Stomach (tissue), 19 donors: ENCODE measurements at places on chromosomes 6 and 20. TPM values are rescaled to one million over a fixed set of nuclear protein-coding genes. Genes with fewer than 3 reads are reported as not detected.

GRCh38 chr6:161115468-161115867 lies 123.9 kb downstream of the MAP3K4 start:
- DNase-seq, result no peak

DNA sequence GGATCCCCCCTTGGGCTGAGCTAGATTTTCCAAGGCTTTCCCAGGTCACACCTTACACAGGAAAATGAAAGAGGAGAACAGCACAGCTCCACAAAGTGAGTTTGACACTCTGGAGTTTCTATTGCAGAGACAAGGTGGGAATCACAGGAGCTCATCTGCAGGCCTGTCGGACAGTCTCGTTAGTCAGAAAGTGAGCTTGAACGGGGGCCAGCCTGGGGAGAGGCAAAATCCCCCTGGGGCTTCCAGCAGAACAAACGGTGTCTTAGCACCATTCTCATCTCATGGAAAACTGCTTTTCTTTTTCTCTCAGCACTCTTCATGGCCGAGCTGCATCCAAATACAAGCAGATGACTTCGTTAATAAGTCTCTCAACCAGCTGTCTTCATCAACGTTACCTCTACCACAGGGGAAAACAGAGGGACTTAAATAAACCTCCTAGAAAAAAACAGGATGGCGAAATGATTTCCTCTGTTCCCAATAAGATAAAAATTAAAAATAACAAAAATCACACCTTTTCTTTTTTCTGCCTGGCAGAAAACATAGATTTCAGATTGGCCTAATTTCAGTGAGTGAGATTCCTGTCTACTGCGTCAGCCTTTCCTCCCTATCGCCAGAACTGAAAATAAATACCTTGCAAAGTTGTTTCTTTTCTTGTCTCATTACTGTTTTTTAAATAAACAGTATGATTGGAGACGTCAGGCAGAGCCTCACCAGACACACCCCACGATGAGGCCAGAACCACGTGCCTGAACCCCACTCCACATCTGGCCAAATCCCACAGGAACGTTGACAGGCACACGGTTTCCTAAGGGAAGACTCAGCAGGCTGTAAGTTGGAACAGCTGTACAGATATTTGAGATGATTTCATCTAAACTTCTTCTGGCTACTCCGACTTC lies 219.0 kb downstream of the TTLL2 start:
- peak; percentile 75 for DNase-seq

- DNase-seq, result peak; percentile 32
These were observed 26.4 kb downstream of the LYRM2 start for GRCh38 chr6:89612121-89612520.

DNA sequence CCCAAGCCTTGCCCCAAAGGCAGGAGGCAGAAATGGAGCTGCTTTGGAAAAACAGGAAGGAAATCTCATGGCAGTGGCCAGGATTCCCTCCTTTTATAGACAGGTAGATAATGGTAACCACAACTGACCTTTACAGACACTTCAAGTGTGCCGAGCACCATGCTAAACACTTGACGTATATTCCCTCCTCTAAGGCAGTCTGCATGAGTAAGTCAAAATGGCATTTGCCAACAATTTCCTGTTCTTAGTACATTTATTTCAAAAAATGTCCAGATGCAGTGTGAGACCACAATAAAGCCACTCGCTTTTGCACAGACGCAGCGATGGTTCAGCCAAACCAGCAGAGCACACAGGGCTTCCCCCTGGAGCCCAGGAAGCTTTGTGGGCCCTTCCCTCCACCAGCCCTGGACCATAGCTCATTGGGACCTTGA lies 16.5 kb upstream of the GPR6 start:
- no peak for DNase-seq

FOXQ1 gene
- total RNA-seq, result 97.7 TPM

GRCh38 chr20:50369225-50370035 lies 140.8 kb upstream of the PTPN1 start:
- DNase-seq, result peak; percentile 93

DNA sequence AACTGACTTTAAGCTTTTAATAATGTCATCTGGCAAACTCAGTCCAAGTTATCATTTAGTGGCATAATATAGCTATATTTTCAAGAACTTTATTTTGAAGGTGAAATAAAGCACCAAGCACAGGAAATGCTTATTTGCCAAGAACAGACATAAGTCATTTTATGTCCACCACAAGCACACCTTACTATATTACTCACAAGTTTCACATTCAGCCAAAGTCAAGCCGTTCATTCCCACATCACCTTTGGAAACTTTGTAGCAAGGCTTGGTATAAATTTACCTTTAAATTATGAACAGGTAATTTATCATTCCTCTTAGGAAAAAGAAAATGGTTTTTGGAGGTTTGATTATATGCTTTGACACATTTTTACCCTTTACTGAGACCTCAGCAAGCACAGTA lies 236.8 kb upstream of the FKBP1C start:
- no peak for DNase-seq

TNFRSF21 gene
- 66.0 TPM for total RNA-seq

- DNase-seq, result no peak
These were observed 96.2 kb downstream of the ANKS1A start for GRCh38 chr6:34985236-34985635.

WFDC12 gene
- not detected for total RNA-seq

- DNase-seq, result no peak
These were observed 192.7 kb downstream of the ARHGAP18 start for GRCh38 chr6:129517288-129517687.

- DNase-seq, result peak; percentile 85
These were observed 2.7 kb downstream of the MYB start for GRCh38 chr6:135183532-135184440.

- no peak for DNase-seq
These were observed 176.0 kb upstream of the FOXQ1 start for GRCh38 chr6:1135726-1136414.

DNA sequence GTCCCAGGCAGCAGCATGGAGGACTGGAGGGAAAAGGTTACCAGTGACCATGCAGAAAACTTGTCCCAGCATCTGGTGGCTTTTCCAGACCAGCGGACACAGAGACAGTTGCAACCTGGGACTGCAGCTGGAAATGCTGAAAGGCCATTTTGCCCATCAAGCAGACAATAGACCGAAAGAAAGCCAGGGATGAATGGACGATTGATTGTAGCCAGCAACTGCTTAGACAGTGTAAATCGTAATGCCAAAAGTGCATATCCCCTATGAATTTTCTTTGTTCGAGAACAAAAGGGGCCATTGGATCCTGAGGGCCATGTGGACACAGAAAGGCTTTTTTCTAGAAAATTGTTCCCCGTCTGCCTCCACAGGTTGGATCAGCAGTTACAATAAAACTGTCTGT lies 115.7 kb downstream of the MBOAT1 start:
- no peak for DNase-seq

GRCh38 chr20:1327827-1328679 lies 886 bp downstream of the SDCBP2 start:
- DNase-seq, result no peak

DNA sequence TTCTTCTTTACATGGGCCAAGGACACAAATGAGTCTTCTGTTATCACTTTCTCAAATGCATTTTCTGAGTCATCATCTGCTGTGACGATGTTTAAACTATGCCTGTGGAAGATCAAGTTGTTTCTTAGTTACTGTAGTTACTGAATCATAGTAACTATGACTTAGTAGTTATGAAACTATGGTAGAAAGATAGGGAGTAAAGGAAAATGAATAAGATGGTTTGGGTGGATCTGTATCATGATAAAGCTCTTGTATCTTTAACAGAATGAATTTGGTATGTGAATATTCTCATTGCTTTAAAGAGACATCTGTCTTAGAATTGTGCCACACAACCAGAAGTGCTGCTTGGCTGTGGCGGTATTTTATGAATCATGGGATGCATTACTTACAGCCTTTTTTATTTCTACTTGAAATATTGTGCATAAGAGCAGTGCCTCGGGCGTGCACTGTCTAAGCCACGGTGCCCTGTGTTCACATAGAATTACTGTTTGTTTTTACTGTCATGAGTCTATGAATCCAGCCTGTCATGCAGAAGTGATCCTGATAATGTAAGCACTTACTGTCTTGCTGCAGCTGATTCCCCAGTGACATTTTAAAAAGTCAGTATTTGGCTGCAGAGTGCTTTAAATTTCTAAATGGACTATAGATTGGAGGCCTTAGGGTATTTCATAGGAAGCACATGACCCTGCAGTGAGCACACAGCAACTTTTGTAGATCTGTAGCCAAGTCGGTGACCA lies 215.2 kb downstream of the TMEM242 start:
- DNase-seq, result no peak

GRCh38 chr6:16596616-16597331 lies 164.5 kb downstream of the ATXN1 start:
- DNase-seq, result no peak

DNA sequence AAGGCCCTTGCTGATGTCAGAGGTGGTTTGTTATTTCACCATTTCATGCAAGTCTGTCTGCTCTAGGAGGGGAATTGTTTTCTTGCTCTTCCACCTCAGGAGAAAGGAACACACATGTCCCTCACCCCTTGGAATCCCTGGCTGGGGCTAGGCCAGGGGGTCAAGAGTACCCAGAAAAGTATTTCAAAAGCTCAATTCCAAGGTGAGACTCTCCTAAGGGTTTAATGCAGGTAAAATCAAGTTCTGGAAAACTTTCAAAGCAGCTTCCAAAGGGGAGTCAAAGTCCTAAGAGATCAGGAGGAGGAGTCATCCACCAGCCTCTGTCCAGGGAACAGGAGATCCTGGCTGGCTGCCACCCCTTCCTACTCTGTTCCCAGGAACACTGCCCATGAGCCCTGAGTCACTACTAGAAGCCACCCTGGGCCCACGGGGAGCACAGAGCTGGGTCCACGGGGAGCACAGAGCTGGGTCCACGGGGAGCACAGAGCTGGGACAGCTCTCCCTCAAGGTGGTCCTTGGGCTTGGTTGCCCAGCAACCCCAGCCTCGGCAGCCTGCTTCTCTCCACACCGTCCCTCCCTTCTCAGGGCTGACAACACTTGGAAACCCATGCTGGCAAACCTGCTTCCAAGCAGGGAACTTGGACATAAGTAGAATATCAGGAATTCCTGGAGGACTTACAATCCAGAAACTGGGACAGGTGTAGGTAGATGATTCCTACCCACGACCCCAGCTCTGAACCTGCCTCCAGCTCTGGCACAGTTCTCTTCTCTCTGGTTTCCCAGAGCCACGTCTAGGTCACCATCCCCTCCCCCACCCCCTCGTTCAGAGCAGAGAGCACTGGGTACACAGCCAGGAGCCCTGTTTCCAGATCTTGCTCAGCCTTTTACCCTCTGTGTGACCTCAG lies 35.3 kb upstream of the CDKN1A start:
- DNase-seq, result peak; percentile 95

DNA sequence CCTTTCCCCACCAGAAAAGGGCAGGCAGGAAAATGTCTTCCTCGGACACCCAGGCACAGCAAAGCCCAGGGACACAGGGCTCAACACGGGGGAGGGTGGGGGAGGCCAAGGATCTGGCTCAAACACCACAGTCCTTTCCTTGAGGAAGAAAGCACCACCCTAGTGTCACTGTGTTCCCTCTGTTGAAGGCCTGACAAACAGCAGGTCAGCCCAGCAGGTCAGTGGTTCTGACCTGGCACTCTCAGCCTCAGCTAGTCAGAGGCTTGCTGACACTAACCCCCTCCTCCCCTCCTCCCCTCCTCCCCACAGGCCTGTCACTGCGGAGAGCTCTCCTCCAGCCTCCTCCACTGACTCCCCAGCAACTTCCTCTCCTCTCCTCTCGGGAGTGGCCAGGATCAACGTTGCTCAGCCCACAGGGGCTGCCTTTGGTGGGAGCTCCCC lies 239.6 kb downstream of the LRFN2 start:
- DNase-seq, result no peak

DNA sequence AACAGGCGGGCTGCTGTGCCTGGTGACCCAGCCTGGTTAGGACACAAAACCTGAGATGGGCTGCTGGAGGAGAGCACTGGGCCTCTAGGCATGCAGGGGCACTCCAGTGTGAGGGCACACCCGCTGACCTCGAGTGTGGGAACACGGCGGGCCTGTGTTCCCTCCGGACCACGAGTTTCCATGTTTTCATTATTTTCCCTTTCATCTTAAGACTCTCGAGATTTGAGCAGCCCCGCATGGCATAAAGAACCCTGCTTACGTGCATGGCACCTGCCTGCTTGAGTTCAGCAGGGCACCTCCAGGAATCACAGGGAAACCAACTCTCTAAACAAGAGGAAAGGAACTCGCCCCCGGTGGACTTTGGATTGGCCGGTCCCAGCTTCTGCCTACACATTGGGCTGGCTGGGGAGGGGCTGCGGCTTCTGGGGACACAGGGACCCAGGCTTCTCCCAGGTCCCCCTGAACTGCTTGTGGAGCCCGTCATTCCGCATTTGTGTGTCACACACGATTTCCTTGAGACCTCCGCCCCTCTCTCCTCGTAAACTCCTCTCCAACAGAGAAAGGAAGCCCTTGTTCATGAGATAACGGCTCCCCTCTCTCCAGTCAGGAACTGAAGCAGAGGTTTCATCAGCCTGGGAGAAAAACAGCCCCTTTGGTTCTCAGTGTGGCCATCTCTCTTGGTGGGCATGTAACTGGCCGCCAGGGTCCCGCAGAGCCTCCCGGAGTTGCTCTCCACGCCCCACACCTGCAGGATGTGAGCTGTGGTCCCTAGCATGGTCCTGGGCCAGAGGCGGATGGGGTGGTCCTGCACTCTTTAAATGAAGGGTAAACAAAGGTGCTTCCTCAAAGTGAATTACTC lies 181.8 kb downstream of the TTLL2 start:
- DNase-seq, result no peak

- DNase-seq, result no peak
These were observed 764.6 kb downstream of the TBC1D32 start for GRCh38 chr6:120569714-120570113.

DNA sequence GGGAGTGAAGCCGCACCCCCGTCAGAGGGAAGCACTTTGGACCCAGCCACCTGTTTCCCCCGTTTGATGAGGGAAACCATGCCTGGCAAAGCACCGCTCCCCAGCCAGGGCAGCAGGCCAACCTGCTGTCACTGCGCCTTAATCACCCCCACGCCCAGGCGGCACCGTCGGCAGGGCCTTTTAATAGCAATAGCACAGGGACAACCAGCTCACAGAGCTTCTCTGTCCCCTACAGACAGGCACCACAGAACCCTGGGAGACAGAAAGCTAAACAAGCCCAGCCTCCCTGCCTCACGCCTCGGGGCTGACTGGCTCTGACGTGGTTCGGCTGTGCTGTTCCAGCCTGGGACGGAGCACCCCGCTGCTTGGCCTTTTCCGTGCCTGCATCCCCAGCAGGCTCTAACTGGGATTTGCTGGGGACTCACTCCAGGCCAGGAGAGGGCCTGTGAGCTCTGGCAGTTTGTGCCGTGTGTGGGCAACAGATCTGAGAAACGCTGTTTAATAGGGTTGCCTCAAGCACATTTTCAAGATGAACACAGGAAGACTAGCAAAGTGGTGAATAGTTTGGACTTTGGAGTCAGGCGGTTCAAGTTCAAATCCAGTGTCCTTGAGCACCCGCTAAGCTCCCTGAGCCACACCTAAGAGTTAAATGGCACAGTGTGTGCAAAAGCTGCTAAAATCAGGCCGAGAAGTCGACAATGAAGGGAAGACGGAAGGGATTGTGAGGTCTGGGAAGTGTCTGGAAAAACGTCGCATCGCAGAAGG lies 223.8 kb downstream of the NRN1 start:
- peak; percentile 49 for DNase-seq

DNA sequence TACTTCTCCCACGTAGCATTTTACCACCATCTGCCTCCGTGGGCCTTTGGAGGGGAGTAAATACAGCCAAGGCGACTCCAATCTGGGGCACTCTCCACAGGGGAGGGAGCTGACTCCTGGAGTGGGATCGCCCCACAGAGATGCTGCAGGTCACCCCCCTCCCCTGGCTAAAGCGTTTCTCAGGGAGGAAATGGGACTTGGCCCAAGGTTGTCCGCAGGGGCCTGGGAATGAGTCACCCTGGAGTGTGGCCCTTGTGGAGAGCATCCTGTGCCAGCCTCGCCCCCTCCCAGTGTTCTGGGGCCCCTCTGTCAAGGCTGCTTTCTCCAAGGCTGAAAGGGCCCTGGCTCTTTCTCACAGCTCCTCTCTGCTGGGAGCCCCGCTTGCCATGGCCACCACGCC lies 84.5 kb upstream of the QKI start:
- no peak for DNase-seq
